ENCODE measurements at places on chromosomes 12 and 14.

DNA sequence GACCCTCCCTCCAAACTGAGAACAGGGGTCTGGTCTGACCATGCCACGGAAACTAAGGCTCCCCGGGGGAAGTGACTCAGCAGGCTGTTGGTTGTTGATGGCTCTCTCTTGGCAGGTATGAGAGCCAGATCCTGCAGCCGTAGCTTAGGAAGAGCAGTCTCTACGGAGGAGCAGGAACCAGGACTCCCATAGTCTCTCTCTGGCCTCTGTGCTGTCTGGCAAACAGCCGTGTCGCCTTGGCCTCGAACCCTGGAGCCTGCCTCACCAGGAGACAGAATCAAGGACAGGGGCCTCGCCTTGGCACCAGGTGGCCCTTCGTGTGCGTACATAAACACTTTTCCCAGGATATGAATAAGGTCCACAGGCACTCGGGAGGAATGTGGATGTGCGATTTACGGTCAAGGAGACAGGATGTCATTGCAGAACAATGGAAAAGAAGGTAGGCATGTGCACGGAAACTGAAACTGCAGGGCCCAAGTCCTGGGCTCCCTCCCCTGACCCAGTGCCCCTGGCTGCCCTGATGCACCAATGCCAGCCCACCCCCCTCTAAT is 7.9 kb downstream of the VWF start:
- no peak for DNase-seq

GRCh38 chr14:103772078-103772712 is 56.6 kb downstream of the ZFYVE21 start:
- no peak for DNase-seq

DNA sequence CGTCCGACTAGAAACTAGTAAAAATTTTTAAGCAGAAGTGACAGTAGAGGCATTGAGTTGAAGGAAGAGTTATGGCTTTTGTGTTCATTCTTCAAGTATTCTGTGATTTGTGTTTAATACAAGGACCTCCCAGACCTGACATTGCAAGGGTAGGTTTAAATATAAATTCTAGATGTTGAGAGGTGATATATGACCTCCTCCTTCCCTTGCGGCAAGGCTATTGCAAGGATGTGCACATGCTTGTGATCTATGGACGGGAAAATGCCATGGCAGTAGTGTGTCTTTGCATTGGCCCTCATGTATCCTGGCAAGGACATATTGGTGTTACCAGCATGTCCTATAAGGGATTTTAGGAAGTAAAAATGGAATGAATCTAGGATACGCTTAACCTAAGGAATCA is 143.5 kb downstream of the NEDD1 start:
- no peak for DNase-seq

DNA sequence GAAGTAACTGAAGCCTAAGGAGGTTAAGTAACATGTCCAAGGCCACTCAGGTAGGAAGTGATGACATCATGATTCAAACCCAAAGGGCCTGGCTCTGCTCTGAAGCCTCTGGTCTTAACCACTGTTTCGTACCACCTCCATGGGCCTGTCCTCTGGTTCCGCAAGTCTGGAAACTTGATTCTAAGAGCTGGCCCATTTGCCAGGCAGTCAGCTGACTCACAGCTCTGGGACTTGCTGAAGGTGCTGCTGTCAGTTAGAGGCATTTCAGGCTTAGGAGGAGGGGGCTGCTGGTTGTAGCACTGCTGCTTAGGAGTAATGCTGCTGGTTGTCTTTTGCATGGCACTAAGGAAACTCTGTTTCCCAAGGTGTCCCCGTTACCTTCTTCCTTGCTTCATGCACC is 7.9 kb downstream of the NRXN3 start:
- no peak for DNase-seq

- no peak for DNase-seq
Measured at GRCh38 chr14:70658899-70659298, 17.2 kb downstream of the TTC9 start.
